Right forelimb (tissue), 1 donor: ENCODE measurements at places on chromosomes 13 and 19.
A peak's percentile ranks its signal among the peaks of the same experiment; 100 is the strongest.

- peak; percentile 94 for DNase-seq
These were observed 959 bp downstream of the TNPO2 start for GRCh38 chr19:12722566-12723380.

DNA sequence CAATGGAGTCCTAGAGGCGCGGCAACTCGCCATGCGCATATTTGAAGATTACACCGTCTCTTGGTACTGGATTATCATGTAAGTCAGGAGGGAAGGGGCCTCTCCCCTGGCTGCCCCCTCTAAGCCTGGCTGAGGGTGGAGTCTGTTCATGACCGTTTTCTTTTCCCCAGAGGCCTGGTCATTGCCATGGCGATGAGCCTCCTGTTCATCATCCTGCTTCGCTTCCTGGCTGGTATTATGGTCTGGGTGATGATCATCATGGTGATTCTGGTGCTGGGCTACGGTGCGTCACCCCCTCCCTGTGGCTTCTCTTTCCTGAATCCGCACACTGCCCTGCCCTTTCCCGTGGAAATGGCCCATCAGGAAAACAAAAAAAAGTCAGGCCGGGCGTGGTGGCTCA is 6.5 kb downstream of the SLC44A2 start:
- no peak for DNase-seq

DNA sequence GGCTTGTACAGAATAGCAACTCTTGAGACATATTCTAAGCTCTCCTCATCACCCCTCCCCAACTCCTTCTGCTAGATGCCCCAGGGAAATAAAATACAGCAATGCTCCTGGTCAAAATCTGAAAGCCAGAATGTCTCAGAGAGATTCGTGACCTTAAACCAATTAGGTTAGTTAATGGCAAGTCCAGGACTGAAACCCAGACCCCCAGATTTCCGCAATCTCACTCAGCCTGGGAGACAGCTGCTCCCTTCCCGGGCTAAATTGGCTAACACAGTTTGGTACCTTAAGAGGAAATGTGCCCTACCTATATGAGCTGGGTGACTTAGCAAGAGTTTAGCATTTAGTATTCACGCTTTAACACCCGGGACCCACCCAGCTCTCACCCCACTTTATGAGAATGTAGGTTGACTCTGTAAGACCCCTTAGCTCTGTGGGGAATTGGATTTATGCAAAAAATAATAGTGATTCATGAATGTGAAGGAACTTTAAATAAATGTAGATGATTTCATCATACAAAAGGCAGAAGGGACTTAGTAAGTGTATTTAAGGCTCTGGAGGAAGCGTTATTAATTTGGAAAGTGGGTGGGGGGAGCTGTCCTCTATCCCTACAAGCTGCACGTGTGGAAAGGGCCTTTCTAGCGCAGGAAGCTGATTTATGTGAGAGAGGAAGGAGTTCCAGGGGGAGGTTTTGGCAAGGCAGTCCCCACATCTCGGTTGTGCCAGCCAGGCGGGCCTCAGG is 1.1 kb downstream of the DLEU7 start:
- DNase-seq, result no peak

- DNase-seq, result no peak
These were observed 26.7 kb upstream of the FFAR2 start for GRCh38 chr19:35421362-35421761.

DNA sequence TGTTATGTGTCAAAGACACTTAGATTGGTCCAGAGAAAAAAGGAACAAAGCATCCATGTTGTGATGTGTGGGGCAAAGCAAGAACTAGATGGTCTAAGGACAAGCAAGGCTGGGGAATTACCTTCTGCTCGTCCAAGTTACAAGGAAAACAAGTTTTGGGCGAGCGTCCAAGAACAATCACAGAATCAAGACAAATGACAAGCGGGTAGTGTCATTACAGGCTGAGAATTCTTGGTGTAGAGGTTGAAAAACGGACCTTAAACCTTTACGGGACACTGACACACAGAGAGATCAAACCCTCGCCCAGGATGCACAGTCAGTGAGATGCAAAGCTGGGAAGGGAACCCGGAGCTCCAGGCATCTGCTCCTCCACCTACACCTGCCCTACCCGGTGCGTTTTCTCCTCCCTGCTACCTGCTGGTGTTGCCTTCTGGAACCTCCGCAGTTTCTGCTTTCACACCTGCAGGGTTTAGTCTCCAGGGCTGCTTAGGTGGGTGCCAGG is 515 bp upstream of the ZNF324B start:
- no peak for DNase-seq

- no peak for DNase-seq
These were observed 111.3 kb upstream of the MRI1 start for GRCh38 chr19:13652810-13653590.

- no peak for DNase-seq
These were observed 63.7 kb upstream of the WDFY2 start for GRCh38 chr13:51520524-51520923.

DNA sequence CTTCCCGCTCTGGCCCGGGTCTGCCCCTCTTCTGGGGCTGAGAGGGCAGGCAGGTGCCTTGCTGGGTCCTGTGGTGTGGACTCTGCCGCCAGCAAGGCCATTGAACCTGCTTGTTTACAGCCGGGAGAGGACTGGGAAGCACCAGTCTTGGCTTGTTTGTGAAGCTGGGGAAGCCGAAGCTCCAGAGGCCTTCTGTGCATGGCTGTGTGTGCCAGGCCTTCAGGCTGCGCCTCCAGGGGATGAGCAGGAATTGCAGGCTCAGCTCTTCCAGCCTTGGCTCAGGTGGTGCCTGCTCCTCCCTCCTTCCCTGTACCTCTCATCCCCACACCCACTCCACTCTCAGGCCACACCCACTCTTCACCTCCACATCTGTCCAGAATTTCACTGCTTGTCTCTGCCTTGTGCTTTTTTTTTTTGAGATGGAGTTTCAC is 17.5 kb downstream of the NDUFB7 start:
- DNase-seq, result no peak

DNA sequence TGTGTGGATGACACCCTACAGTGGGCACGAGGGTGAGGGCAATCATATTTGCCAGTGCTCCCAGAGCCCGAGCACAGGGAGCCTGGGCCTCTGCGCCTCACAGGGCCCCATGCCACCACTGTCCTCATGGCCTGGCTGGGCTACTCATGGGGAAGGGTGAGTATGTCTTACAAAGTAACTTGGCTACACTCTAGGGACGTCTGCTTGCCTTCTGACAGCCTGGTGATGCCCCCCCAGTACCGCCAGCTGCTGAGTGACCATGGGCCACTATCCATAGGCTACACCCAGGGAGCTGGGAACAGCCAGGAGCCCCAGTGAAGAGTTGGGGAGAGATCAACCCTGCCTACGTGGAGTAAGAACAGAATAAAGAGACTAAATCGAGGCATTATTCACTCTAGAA is 78.8 kb downstream of the SERP2 start:
- DNase-seq, result no peak

GRCh38 chr13:30088312-30088855 is 219.0 kb downstream of the KATNAL1 start:
- no peak for DNase-seq

- DNase-seq, result no peak
These were observed 15.1 kb upstream of the TRPC4 start for GRCh38 chr13:37884674-37885073.

- no peak for DNase-seq
These were observed 11.1 kb downstream of the NTN5 start for GRCh38 chr19:48661711-48662090.

DNA sequence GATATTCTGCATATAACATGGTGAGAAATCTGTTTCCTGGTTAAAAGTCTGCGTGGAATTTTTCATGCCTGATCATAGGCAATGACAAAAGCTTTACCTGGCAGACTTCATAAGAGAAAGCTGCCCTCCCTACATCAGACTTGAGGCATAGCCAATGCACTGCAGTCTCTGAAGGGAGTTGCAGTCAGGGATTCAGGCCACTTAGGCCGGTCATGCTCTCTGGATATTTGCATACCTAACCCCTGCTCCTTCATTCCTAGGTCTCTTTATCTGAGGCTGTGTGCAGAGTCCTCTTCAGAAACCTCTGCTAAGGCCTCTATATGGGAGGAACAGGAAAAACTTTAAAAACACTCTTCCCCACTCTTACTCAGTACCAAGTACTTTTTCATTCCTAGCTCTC is 287.4 kb downstream of the PCDH17 start:
- DNase-seq, result no peak

DNA sequence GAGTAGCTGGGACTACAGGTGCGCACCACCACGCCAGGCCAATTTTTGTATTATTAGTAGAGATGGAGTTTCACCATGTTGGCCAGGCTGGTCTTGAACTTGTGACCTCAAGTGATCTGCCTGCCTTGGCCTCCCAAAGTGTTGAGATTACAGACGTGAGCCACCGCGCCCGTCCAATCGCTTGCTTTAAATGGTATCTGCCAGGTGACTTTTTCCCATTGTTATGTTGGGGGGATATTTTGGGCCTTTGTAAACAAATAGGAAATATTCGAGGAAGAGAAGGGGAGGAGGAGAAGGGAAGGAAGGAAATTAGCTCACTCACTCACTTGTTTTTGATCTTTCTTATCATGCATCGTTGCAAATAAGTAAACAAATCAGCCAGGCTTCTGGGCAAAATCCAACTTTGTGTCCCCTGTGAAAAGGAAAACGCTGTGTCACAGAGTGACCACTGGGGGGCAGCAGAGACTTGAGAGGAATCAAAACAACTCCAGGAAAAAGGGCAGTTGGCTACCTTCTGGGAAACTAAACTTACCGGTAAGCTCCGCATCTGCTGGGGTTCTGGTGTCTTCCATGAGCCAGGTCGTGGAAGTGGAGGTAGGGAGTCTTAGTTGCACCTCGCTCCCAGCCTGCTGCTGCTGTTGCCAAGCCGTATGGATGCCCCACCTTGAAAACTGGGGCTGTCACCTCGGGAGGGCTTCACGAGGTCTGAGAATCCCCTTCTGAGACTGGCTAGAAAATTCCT is 9.3 kb upstream of the RANBP3 start:
- peak; percentile 84 for DNase-seq

GRCh38 chr19:18167011-18167410 is 6.6 kb upstream of the IFI30 start:
- DNase-seq, result no peak

- no peak for DNase-seq
These were observed 35.1 kb upstream of the FBXL3 start for GRCh38 chr13:77062097-77062496.

GRCh38 chr19:33391631-33392249 is 18.2 kb downstream of the CEBPG start:
- peak; percentile 43 for DNase-seq

GRCh38 chr13:36412736-36413135 is 19.6 kb upstream of the CCNA1 start:
- DNase-seq, result no peak

DNA sequence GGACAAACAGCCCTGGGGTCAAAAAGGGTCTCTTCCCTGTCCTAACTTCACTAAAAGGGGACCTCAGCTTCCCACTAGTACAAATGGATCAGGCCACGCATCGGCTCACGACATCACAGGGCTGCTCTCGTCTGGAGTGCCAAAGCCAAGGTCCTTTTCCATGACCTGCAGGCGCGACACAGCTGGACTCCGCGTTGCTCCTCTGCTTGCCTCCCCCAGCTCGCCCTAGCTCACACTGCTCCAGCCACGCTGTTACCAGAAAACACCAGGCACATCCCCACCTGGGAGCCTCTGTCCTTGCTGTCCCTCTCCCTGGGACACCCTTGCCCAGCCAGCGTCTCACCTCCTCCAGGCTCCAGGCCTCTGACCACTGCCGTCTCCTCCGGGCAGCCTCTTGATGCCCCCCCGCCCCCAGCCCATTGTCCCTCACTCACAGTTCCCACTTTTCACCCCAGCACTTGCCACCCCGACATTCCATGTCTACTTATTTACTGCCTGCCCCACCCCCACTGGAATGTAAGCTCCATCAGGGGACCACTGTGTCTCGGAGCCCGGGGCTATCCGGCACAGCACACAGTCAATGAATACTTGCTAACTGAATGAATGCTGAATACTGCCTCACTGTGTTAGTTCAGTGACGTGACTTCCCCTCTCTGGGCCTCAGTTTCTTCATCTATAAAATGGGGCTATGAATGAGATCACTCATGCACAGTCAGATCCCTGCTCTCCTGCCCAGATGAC is 20.7 kb downstream of the AKT2 start:
- DNase-seq, result no peak

GRCh38 chr19:10450853-10451609 is 30.7 kb downstream of the PDE4A start:
- DNase-seq, result no peak

GRCh38 chr13:111241006-111241755 is 79.3 kb upstream of the TEX29 start:
- peak; percentile 10 for DNase-seq

- DNase-seq, result no peak
These were observed 90.9 kb downstream of the SIPA1L3 start for GRCh38 chr19:37997911-37998344.

DNA sequence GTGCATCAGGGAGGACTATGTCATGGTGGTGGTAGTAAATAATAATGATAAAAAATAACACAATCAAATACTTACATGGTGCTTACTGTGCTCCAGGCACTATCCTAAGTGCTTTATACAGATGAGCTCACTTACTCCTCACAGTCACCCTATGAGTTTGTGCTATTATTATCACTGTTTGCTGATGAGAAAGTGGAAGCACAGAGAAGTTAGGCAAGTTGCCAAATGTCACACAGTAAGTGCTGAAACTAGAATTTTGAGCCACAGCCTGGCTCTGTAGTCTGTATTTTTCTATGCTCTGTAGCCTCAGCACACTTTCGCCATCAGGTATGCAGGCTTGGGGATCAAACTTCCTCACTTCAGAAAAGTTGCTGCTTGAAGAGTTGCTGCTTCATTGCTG is 46.6 kb downstream of the HTR2A start:
- DNase-seq, result no peak

GRCh38 chr13:29402166-29402636 is 193.3 kb downstream of the SLC7A1 start:
- DNase-seq, result no peak

GRCh38 chr13:37369616-37370015 is 229.0 kb downstream of the POSTN start:
- DNase-seq, result no peak

DNA sequence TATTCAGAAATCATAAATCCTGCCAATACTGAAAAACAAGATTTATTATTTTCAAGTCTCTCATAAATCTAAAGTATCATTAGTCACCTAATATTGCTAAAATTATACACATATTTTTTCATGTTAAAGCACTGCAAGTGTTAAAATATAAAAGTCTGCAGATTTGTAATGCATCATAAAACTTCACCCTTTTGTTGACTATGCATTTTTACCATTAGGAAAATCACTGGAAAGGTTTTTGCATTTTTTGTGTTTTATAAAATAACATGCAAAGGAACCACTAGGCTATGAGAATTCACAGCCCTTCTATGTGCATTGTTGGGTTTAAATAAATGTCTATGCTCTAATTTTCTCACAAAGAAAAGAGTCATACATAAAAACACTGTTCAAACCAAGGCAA is 407.3 kb downstream of the DACH1 start:
- DNase-seq, result no peak

- peak; percentile 48 for DNase-seq
These were observed 53.6 kb downstream of the ZAR1L start for GRCh38 chr13:32261567-32261966.

GRCh38 chr19:1411255-1412191 is 4.1 kb downstream of the DAZAP1 start:
- no peak for DNase-seq

GRCh38 chr19:40445780-40446262 is 1.7 kb upstream of the SERTAD3 start:
- DNase-seq, result no peak
